GM03348 (cell line): ENCODE measurements at places on chromosomes 2 and 18.

DNA sequence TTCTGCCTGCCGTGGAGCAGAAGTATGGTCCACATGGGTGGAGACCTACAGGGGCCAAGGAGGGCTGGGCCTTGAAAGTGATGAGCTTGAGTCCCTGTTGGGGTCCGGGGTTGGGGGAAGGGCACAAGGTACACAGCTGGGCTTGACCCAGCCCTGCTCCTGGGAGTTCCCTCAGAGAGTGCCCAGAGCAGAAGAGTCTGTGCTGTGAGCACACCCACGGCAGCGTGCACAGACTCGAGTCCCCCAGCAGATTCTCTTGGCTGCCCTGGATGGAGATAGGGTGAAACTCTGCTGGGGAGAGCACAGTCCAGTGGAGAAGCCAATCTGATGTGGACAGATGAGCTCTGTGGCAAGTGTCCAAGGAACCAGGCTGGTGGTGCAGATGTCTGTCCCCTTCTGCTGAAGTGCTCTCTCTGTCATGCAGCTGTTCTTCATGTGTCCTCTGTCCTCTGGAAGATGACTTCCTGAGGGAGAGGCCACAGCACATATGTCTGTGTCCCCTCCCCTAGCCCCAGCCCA lies 27.5 kb downstream of the INPP4A start:
- DNase-seq = no peak

GRCh38 chr2:238929242-238930081 lies 81.6 kb downstream of the TWIST2 start:
- DNase-seq = peak; percentile 76

- DNase-seq = no peak
Measured at GRCh38 chr18:48300463-48300961, 108.7 kb downstream of the ZBTB7C start.

GRCh38 chr2:18551623-18552022 lies 8.8 kb downstream of the RDH14 start:
- no peak for DNase-seq

GRCh38 chr2:229880892-229881586 lies 40.8 kb downstream of the TRIP12 start:
- DNase-seq = no peak

DNA sequence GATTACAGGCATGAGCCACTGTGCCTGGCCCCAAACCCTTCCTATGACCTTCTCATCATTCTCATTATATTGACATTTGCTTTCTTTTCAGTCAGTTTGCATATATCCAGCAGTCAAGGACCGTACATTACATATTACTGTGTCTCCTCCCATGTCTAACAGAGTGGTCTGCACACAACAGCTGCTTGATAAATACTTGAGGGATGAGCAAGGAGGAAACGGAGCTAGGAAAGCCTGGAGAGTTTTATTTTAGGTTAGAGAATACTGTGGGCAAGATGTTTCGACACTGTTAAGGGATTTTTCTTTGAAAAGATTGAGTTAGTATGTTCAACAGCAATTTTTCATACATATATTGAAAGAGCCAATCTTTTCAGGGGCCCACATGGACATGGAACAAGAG lies 76.2 kb upstream of the CHRNA1 start:
- DNase-seq = peak; percentile 62

DNA sequence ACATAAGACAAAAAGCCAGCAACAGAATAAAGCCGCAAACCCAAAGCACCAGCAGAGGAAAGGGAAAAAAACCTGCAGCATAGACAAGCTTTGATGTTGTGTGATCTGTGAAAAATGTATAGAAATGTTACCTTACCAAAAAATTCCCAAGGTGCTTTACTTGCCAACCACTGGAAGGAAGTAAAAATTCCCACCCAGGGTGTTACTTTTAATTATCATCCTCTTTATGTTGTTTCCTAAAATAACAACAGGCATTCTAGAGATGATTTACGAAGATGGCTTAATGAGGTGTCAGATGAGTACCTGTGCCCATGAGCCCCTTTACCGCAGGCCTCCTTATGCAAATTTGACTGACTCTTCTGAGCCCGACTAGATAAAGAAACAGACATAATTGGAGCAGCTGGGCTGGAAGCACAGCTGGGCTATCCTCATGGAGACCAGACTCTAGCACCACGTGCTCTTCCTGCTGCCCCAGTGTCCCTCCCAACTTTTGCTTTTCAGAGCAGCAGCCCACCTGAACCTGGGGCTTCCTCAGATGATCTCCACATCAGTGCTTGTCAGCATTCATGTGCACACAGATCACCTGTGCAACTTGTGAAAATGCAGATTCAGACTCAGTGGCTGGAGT lies 41.5 kb downstream of the SRSF7 start:
- DNase-seq = no peak

GRCh38 chr2:35428548-35428947 lies 927.0 kb upstream of the CRIM1 start:
- DNase-seq = peak; percentile 4

- DNase-seq = no peak
Measured at GRCh38 chr2:174053355-174054151, 88.4 kb upstream of the SP3 start.

DNA sequence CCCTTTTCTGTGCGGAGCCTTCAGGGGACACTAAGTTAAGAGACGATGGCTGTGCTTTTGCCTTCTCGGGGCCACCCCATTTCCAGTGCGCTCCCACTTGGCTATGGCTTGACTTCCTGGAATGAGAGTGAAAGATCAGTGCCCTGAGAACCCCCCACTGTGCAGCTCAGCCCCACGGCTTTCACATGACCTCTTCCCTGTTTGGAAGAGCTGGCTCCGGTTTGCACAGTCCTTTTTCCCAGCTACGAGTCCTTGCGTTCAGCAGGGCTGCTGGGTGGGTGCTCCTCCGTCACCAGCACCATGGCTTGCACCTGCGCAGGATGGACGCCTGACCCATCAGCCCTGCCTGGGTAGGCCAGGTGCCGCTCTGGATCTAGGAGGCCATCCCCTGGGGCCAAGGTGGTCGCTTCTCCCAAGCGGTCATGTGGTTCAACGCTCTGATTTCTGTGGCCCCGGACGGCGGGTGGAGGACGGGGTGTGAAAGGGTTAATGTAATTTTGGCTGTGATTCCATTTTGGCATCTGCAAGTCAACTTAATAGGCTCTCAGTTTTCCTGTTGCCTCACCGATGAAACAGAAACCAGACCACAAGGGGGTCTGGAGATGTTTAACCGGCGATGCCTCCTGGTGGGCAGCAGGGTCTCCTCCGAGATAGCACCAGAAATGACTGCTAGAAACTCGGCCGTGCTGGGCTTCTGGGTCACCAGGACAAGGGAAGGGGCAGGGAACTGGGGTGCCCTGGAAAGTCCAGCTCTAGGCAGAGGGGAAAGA lies 113.1 kb upstream of the HAAO start:
- DNase-seq = no peak

- DNase-seq = no peak
Measured at GRCh38 chr2:98857001-98857400, 79.0 kb downstream of the CRACDL start.

GRCh38 chr18:37561986-37562385 lies 3.6 kb downstream of the CELF4 start:
- DNase-seq = no peak

GRCh38 chr2:37427241-37427640 lies 82.8 kb downstream of the QPCT start:
- no peak for DNase-seq

DNA sequence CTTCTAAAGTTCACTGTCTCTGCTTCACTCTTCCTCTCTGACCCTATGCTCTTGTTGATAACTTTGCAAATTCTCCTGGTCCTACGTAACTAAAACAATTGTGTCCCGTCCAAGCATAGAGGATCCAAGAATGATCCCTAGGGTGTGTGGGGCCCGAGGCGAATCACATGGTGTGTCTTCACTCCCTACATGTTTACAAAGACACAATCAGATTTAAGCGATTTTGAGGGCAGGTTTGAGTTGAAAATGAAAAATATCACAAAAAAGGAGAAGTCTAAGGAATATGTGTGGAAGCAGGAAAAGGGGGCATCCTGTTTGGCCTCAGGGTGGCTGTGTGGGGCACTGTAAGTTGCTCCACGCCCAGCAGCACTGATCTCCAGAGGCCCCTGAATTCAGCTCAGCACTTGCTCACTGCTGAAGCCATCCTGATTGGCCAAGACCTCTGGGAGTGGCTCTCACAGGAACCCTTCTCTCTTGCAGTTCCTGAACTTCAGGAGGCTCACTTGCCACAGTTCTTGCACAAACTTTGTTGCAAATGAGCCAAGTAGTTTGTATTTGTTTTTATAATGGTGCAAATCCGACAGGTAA lies 363.6 kb downstream of the ZNF521 start:
- DNase-seq = no peak

GRCh38 chr2:215750763-215751162 lies 262.6 kb downstream of the MREG start:
- no peak for DNase-seq

DNA sequence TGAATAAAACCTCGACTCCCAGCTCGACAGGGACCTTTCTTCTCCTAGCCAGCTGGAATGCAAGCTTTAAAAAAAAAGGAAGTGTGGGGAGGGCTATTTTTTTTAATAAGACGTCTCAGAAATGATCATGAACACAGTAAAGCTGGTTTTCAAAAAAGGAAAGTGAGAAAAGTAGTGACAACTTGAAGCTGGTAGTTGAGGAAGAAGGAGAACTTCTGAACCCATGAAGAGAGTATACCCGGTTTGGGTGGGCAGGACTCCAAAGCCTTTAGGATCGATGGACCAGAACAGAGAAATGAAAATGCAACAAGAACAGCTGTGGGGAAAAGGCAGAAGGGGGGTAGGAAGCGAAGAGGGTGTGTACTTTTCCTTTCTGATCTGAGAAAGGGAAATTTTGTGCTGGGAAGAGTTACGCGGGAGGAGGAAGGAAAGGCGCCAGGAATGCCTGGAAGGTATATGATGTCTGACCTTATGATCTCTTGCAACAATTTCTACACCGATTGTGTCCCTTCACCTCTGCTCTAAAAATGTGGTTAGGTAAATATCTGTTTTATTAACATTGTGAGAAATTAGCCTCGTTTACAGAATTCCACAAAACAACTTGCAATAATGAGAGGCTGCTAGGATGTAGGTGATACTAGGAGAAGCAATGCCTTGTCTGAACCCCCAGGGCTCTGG lies 22.6 kb upstream of the CYP1B1 start:
- DNase-seq = no peak

DNA sequence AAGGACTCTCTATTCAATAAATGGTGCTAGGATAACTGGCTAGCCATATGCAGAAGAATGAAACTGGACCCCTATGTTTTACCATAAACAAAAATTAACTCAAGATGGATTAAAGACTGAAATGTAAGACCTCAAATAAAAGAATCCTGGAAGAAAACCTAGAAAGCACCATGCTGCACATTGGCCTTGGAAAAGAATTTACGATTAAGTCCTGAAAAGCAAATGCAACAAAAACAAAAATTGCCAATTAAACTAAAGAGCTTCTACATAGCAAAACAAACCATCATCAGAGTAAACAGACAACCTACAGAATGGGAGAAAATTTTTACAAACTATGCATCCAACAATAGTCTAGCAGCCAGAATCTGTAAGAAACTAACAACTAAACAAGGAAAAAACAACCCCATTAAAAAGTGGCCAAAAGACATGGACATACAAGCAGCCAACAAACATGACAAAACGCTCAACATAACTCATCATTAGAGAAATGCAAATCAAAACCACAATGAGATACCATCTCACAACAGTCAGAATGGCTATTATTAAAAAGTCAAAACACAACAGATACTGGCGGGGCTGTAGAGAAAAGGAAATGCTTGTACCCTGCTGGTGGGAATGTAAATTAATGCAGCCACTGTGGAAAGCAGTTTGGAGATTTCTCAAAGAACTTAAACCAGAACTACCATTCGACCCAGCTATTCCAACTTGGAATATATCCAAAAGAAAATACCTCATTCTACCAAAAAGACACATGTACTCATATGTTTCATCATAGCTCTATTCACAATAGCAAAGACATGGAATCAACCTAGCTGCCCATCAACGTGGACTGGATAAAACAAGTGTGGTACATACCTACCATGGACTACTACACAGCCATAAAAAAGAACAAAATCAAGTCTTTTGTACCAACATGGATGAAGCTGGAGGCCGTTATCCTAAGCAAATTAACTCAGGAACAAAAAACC lies 30.6 kb downstream of the SEPTIN10 start:
- DNase-seq = no peak

- DNase-seq = no peak
Measured at GRCh38 chr2:37631698-37632097, 39.7 kb downstream of the CDC42EP3 start.

- peak; percentile 22 for DNase-seq
Measured at GRCh38 chr2:212974692-212975091, 176.7 kb downstream of the IKZF2 start.

DNA sequence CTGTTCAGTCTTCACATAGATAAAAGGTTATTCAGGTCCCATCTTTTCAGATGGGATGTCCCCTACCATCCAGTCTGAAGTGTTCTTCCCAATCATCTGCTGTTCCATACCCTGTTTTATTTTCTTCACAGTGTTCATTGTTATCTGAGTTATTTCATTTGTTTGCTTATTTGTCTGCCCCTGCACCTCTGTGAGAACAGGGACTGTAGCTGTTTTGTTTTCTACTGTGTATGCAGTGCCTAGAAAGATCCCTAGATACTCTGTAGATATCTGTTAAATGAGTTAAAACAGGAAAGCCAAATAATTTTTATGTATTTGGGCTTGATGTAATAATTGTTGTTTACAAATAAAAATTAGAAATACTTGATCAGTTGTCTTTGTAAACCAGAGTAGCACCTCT lies 34.2 kb downstream of the SMAD4 start:
- no peak for DNase-seq

GRCh38 chr2:174202188-174202587 lies 46.1 kb downstream of the OLA1 start:
- no peak for DNase-seq

DNA sequence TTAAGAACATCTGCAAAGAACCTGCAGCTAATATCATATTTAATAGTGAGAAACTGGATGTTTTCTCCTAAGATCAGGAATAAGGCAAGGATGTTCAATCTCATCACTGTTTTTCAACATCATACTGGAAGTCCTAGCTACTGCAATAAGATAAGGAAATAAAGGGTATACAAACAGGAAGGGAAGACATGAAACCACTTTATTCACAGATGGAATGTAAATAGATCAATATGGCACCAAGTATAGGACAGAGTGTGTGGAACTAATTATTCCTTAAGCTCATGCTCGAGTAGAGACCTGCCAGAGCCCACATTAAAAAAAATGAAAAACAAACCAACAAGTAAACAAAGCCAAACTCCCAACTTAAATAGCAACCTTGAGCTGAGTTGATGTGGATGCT lies 41.3 kb upstream of the TMEM247 start:
- DNase-seq = no peak

GRCh38 chr2:132462236-132462635 lies 45.6 kb downstream of the GPR39 start:
- no peak for DNase-seq

GRCh38 chr2:216739035-216739434 lies 43.7 kb upstream of the IGFBP5 start:
- DNase-seq = no peak

GRCh38 chr2:129203331-129203730 lies 776.1 kb upstream of the RAB6C start:
- DNase-seq = no peak

DNA sequence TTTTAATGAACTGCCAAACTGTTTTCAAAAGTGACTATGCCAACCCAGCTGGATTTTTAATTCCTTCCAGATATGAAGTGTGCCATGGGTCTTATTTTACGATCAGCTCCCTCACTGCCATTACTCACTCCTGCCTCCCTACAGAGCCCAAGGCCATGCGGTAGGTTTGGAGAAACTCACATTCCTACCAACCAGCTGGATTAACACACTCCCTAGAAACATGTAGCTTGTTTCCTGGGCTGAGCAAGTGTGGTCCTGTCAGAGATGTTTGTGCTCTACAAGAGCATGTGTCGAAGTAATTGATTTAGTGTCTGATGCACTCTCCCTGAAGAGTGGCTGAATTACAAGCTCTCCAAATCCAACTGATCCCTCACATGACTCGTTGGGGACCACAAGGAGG lies 82.5 kb downstream of the SPP2 start:
- peak; percentile 18 for DNase-seq
